ENCODE measurements at places on chromosomes 4 and X.

DNA sequence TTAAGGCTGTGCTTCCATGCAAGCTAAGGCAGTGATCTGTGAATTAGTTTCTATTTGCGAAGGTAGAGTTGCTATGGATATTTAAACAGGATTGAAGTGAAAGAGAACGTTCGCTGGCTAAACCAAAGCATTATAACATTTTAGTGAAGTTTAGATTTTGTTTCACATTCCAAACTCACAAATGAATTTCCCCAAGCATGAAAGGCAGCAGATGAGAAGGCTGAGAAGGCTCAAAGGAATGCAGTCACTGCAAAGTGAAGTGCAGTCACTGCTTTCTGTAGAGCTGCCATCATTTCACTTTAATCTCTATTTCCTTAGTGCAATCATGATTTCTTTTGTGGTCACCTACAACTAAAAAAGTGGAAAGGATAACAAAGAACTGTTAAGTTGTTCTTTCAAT lies 334.7 kb upstream of the NR3C2 start:
- DNase-seq = no peak

DNA sequence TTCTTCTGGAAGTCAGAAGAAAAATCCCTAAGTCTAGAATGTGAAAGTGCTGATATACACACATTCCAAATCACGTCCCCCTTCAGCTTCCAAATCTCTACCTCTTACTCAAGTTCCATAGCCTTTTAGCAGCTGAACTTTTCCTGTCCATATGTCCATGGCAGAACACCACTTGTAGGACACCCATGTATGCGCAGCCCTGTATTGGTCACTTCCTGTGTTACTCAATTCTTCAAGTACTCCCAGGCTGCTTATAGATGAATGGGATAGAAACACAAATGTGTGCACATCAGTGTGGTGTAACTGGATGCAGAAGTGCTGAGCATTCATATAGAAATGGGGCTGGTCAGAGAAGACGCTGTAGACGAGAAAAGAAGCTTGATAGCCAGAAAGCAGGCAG lies 18.8 kb downstream of the SRPX2 start:
- no peak for DNase-seq

GRCh38 chr4:99635601-99636000 lies 22.0 kb downstream of the C4orf54 start:
- no peak for DNase-seq

- no peak for DNase-seq
These were observed 5.4 kb upstream of the CYTL1 start for GRCh38 chr4:5024673-5025072.

All from NCI-H146 (cell line).